Posterior vena cava (tissue), 2 donors: ENCODE measurements at places on chromosomes 11 and 22. TPM values are rescaled to one million over a fixed set of nuclear protein-coding genes. Genes with fewer than 3 reads are reported as not detected.

The VEGFB gene
- total RNA-seq: 190 TPM

The MPPED2 gene
- 11.1 TPM for total RNA-seq

The POTEH gene
- not detected for total RNA-seq

The APOA4 gene
- total RNA-seq: 2.0 TPM

The RTL10 gene
- total RNA-seq: 8.6 TPM
